ENCODE measurements at places on chromosomes 4 and X. TPM values are rescaled to one million over a fixed set of nuclear protein-coding genes. Genes with fewer than 3 reads are reported as not detected.

Gene STBD1
- 1.7 TPM for total RNA-seq

Gene OPRPN
- total RNA-seq = not detected

Gene TCEAL2
- 1.4 TPM for total RNA-seq

Gene PCDH19
- 6.8 TPM for total RNA-seq

Gene SOX3
- not detected for total RNA-seq

Gene SATL1
- 0.72 TPM for total RNA-seq

Gene PTPN13
- 42.9 TPM for total RNA-seq

Gene CXCL6
- 0.20 TPM for total RNA-seq

Gene RIPPLY1
- not detected for total RNA-seq

Gene NPNT
- 68.6 TPM for total RNA-seq

Gene ADH1C
- total RNA-seq = 0.69 TPM

Gene DIPK2B
- total RNA-seq = not detected

Gene TMPRSS11B
- not detected for total RNA-seq

Gene SMAD1
- 35.6 TPM for total RNA-seq

Gene TMEM156
- not detected for total RNA-seq

Gene SHROOM2
- total RNA-seq = 12.5 TPM

Gene PNCK
- total RNA-seq = 35.1 TPM

Gene NXF2
- total RNA-seq = not detected

Gene TIMM8A
- total RNA-seq = 12.2 TPM

Gene SSX2
- not detected for total RNA-seq

Gene ATP1B4
- not detected for total RNA-seq

Gene SPP1
- total RNA-seq = 30.3 TPM

Gene MAGEB10
- not detected for total RNA-seq

Gene KCNIP4
- total RNA-seq = 2.6 TPM

Gene BEX1
- 12.2 TPM for total RNA-seq

Gene PALLD
- 153 TPM for total RNA-seq

Gene UNC5C
- total RNA-seq = 77.9 TPM

Gene TRIM61
- total RNA-seq = 2.4 TPM

Gene PABPC1L2A
- total RNA-seq = not detected

Gene DTHD1
- not detected for total RNA-seq

Gene RHOH
- total RNA-seq = 0.29 TPM

Gene LDB2
- 4.6 TPM for total RNA-seq

Gene NEUROG2
- not detected for total RNA-seq

Gene MAOA
- total RNA-seq = 1.1 TPM

Gene ACE2
- 0.59 TPM for total RNA-seq

Gene KIT
- total RNA-seq = 7.4 TPM

Gene STATH
- total RNA-seq = not detected

Gene MAGEA4
- total RNA-seq = not detected

Gene RIBC1
- 2.0 TPM for total RNA-seq

Gene SMC1A
- total RNA-seq = 65.1 TPM

Measured in mesothelial cell of epicardium (in vitro differentiated cells).